ENCODE measurements at places on chromosomes 2 and 18.

DNA sequence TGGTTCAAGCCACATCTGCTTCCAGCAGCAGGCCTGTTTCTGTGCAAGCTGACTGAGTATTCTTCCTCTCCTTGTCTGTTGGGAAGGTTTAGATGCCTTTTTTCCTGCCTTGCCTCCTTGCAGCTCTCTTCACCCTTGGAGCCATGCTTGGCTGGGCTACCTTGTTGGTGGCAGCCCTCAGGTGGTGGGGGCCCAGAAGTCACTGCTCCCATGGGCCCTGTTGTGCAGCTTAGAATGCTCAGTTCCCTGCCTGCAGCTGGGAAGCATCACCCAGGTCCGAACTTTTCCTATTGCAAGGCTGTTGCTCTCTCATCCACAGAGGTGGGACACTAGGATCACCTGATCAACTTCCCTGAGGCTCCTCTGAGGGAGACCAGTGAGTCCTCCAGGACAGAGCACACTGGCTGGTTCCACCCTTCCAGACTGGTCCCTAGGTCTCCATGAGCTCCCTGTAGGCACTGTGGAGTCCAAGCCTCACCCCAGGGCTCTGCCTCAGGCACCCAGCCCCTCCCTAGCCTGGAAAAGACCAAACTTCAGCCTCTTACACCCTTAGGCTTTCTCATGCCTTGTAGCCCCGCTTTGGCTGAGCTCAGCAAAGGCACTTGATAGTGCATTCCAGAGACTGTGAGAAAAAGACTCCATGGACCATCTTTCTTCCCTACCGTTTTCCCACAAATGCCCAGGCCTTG lies 219.3 kb upstream of the SH3BP4 start:
- no peak for DNase-seq

GRCh38 chr2:10759151-10759714 lies 37.8 kb downstream of the ATP6V1C2 start:
- DNase-seq = no peak

DNA sequence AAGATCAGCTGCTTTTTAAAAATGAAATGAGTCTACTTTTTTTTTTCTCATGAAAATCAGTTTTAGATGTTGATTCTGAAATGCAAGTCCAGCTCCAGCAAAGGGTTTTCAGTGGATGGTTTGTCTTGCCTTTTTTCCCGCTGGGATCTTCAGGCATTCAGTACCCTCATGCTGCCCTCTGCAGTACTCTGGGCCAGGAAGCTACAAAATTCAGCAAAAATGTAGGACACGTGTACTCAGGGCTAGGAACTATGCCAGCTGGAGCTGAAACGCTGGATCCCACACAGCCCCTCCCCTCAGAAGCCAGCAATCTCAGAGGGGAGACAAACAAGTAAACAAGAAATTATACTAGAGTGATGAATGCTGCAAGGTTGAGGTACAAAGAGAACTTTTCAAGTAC lies 97.3 kb downstream of the MMADHC start:
- no peak for DNase-seq

DNA sequence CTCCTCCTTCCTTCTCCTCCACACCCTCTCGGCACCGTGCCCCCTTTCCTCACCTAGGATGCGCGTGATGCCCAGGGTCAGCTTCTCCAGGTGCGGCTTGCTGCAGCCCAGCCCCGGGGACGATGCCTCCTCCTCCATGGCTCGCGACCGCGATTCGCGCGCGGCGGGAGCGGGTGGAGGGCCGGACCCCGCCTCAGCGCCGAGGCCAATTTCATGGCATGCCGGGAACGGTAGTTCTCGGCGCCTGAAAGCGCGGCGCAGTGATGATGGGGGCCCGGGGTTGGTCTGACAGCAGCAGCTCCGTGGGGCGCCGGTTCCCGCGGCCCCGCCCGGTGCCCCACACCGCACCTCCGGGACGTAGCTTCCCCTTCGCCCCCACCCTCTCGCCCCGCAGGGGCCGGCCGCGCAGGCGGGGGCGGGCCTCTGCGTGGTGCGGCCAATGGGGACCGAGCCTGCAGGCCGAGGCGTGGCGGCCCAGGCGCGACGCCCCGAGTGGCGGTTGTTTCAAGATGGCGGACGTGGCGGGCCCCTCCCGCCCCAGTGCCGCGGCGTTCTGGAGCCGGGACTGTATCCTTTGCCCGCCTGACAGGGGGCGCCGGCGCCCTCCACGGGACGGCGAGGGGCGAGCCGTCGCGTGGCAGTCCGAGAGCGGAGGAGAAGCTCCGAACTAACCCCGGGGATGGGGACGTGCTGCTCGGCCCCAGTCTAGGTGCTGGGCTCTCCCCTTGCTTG lies at the start of the genes KIAA1328 and TPGS2:
Gene KIAA1328, plus strand, starts transcription at position 498 of the 732 bp plus-strand sequence. Its CDS starts 12 bp downstream, at position 510.
Gene TPGS2, minus strand, starts transcription at position 373 of the 732 bp plus-strand sequence. Its CDS starts 235 bp downstream, at position 138.
- peak; percentile 86 for DNase-seq
